Effector memory CD4-positive, alpha-beta T cell (primary cell): ENCODE measurements at places on chromosomes 3 and 15.
A peak's percentile ranks its signal among the peaks of the same experiment; 100 is the strongest.

DNA sequence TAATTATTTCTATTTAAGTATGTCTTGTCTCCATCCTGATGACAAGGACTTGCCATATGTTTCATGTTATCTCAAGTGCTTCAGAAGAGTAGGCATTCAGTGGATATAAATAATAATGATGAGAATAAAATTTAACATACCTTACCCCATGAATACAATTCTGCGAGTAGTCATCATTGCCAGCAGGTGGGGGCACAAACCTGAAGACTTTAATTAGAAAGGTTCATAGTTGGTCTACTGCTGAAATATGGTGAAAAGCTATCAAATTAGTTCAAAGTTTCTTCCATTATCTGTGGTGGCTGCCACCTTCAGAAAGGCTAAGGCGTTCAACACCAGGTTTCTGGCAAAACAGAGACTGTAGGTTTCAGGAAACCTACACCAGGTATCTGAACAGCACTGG is 100.9 kb downstream of the P3H2 start:
- no peak for DNase-seq

DNA sequence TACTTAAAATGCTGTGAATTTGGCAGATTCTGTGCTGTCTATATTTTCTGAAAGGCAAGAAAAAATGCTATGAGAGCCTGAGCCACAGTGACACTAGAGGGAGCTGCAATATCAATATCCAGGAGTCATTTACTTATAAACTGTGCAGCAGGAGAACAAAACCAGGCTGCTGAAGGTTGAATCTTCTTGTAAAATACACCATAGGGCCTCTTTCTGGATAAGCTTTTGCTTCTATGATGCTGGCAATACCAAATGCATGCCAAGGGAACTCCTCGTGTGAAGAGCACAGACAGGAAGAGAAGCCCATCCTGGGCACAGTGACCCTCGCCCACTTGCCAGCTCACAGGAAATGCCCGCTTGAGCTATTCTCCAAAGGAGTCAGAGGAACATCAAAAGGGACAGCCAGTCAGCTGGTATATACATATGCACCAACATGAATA is 48.0 kb upstream of the TSPAN3 start:
- DNase-seq, result no peak

DNA sequence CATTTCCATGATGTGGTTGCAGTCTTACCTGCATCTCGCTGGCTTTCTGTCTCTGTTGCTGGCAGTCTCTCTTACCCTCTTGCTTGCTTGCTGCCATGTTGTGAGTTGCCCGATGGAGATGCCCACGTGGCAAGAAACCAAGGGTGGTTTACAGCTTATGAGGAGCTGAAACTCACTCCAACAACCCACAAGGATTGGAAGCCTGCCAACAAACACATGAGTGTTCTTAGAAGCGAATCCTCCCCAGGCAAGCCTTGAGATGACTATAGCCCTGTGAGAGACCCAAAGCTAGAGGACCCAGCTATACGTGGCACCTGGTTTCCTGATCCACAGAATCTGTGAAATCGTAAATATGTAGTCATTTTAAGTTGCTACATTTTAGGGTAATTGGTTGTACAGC is 490.9 kb upstream of the ADAMTS9 start:
- DNase-seq, result no peak

DNA sequence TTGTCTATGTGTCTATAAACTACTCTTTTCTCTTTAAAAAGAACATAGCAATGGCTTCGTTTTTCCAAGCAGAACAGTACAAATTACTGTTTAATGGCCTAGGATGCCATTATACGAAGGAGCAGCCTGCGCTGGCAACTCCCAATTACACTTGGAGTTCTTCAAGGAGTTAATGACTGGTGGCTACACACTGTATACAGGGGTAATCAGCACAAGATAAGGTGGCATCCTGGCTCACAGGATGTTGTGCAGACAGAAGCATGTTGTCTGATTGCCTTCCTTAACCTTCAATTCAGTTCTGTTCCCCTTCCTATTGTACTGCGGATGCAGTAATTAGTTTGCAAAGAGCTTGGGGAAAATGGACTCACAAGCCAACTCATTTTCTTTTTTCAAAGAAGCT is 250.7 kb upstream of the ROBO2 start:
- no peak for DNase-seq

DNA sequence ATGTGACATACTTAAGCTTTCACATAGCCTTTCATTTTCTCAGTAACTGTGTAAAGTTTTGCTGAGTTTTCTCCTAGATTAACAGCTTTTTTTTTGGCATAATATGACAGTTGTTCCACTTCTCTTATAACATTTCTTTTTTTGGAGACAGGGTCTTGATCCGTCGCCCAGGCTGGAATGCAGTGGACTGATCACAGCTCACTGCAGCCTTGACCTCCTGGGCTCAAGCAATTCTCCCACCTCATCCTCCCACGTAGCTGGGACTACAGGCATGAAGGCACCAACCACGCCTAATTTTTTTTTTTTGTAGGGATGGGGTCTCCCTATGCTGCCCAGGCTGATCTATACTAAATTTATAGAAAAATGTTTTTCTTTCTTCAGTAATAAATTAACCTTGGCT is 30.1 kb downstream of the DLG1 start:
- no peak for DNase-seq

GRCh38 chr15:80507131-80507530 is 102.9 kb downstream of the ARNT2 start:
- no peak for DNase-seq

DNA sequence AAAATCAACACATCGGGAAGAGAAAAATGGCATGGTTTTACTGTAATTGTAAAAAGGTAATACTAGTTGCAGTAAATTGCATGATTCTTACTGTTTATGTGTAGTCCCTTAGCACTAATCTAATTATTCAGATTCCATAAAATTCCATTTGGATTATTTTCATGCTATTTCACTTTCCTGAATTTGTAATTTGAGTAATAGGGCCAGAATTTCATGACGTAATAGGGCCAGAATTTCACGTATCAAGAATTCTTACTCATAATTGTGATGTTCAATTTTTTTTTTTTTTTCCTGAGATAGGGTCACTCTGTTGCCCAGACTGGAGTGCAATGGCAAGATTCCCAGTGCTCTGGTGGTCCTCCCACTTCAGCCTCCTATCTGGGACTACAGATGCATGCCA is 2.9 kb upstream of the U2SURP start:
- DNase-seq, result no peak

- DNase-seq, result no peak
Measured at GRCh38 chr3:31004025-31004678, 109.7 kb upstream of the GADL1 start.

GRCh38 chr3:10833855-10834414 is 17.9 kb downstream of the SLC6A11 start:
- DNase-seq, result no peak

- DNase-seq, result peak; percentile 20
Measured at GRCh38 chr15:56537881-56538280, 72.9 kb upstream of the MNS1 start.

DNA sequence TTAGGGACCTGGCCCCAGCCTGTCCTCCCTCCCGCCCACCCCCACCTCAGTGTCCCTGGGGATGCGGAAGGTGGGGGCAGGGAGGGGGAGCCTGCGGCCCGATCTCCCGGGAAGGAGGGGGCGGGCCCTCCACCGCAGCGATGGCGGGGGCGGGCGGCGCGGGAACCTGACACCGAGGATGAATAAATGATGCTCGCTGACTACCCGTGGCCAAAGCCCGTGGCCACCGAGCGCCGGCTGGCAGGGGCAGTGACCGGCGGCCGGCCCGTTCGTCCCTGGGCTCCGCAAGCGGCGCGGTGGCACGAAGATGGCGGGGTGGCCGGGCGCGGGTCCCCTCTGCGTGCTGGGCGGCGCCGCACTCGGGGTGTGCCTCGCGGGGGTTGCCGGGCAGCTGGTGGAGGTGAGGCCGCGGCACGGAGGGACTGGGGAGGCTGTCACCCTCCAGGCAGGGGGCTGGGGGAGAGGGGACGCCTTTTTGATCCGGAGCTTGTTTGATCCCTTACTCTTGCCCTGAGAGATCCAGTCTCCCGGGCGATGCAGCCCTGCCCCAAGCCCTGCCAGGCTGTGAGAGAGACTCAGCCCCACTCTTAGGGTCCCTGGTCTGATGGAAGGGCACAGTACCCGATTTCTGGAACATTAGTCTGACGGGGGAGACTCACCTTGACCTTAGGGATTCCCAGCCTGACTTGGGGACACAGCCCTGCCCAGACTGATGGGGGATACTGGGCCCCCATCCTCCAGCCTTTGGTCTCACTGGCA is at the start of gene TMIE:
Gene TMIE (plus strand): TSS at position 212 of the 759 bp plus-strand sequence. CDS start 96 bp downstream, at position 308.
- DNase-seq, result no peak

- no peak for DNase-seq
Measured at GRCh38 chr15:78617076-78617475, 3.7 kb downstream of the CHRNA3 start.

GRCh38 chr15:89926158-89926557 is 13.4 kb upstream of the ARPIN start:
- no peak for DNase-seq

GRCh38 chr3:128475355-128475754 is 8.7 kb upstream of the DNAJB8 start:
- no peak for DNase-seq

DNA sequence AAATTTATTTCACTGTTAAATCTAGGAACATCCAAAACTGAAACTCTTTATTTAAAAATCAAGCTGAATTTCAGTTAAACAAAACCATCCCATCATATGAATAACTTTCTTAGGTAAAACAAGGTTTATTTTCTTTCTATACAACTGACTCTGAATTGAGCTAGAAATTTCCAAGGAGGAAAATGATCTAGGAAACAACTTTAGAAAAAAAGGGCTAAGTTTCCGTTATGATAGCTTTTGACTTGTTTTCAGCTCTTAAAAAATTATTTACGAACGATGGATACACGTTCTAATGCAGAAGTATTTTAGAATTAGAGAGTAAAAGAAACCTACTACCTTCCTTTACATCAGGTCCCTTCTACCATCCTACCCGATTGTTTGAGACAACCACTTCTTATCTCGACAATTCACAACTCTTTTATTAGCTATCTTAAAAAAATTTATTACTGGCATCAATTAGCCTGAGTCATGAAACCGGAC is 1.8 kb upstream of the IGF1R start:
- DNase-seq, result no peak

GRCh38 chr15:52338891-52339290 is 43.3 kb upstream of the MYO5C start:
- DNase-seq, result no peak
